ENCODE measurements at places on chromosomes 2 and 18.

- DNase-seq: no peak
Measured at GRCh38 chr2:83633423-83633822, 825.7 kb downstream of the SUCLG1 start.

GRCh38 chr2:216431531-216431856 is 19.2 kb downstream of the SMARCAL1 start:
- no peak for DNase-seq

DNA sequence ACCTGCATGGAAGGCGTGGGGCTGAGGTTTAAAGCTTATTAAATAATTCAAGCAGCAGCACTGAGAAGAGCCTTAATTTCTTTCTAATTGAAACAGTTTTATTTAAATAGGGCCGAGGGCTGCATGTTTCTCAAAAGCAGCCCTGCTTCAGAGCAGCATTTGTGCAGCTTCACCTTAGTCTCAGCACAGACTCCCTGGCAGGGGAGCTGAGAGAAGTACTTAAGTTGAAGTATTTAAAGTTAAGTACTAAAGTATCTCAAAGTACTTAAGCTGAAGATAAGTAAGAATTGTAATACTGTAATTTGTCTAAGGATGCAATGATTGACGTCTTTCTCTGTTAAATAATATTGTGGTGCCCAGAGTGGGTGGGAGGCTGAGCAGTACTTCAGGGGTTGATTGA is 31.4 kb downstream of the IMPA2 start:
- DNase-seq: no peak

DNA sequence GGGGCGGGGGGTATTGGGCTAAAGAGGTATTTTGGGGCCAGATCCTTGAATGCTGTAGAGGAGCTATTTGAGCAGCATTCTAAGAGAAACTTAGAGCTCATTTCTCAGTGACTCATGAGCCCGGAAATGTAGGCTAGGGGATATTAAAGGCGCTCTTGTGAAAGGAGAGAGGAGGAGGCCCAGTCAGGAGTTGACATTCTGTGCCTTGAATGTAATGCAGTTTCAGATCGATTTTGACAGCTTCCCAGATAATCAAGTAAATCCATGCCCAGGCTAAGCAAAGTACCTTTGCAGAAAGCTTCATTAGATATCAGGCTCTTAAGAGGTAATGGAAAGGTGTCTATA is 1.5 kb downstream of the CAB39 start:
- no peak for DNase-seq
